ENCODE measurements at places on chromosomes 1 and 21. TPM values are rescaled to one million over a fixed set of nuclear protein-coding genes. Genes with fewer than 3 reads are reported as not detected.

- DNase-seq = no peak
These were observed 44.6 kb downstream of the RASSF5 start for GRCh38 chr1:206551986-206552326.

GRCh38 chr1:17045150-17045549 is 8.7 kb downstream of the SDHB start:
- no peak for DNase-seq

DNA sequence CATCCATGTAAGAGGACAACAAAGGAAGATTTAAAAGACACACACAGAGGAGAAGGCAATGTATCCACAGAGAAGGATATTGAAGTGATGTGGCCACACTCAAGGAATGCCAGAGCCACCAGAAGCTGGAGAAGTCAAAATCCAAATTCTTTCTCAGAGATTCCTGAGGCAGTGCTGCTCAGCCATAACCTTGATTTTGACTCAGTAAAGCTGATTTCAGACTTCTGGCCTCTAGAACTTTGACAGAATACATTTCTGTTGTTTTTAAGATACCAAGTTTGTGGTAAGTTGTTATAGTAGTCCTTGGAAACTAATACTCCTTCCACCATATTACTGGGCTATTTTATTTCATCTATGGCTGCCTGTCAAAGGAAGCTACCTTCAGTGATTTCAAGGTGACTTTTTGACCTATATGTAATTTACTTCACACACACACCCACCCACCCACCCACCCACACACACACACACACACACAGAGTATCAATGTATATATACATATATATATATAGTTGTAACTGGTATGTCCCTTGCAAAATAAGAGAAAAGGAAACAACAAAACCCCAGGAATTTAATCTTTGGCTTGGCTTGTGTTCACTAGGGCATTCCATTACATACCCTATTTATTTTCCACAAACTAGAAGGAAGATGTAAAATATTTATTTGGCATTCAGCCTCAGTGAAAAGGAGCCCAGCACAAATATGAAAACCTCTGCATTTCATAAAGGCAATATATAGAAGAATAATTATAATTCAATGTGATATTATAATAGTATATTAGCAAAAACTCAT is 142.1 kb upstream of the PTGFR start:
- no peak for DNase-seq

DNA sequence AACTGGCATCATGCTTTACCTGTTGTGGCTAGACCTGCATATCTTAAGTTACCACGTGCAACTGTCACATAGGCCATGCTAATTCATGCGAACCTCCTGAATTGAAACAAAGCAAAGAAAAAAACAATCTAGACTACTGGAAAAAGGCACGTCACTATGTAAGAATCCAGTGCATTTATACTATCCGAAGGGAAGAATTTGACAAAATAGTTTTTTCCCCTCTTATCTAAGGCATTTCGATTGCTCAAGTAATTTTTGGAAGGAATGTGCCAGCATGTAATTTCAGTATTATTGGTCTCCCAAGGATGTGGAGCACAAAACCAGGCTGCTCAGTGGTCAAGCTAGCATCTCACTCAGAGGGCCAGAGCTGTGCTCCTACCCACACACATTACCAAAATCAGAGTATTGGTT is 31.5 kb upstream of the C1orf198 start:
- no peak for DNase-seq

GRCh38 chr1:22332795-22333499 is 118.7 kb upstream of the ZBTB40 start:
- peak; percentile 11 for DNase-seq

DNA sequence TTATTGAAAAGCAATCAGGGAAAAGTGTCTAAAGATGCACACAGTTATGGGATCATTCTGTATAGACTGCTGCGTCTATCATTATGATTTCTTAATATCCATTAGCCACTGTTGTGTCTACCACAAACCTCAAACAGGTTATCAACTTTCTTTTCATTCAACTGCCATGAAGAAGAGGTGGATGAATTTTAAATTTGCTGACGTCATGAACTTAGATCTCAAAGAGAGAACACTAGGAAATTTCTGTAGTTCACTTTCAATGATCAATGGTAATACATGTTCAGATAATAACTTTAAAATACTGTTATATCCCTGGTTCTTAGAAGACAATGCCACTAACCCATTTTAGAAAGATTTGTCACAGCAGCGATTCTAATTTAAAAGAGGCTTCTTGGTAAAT is 6.7 kb downstream of the PLA2G4A start:
- DNase-seq = no peak

GRCh38 chr1:5200006-5200405 is 545.6 kb downstream of the AJAP1 start:
- DNase-seq = no peak

GRCh38 chr1:202572867-202573266 is 137.4 kb downstream of the SYT2 start:
- no peak for DNase-seq

- no peak for DNase-seq
These were observed 78.7 kb upstream of the ATP1B1 start for GRCh38 chr1:169027607-169028320.

DNA sequence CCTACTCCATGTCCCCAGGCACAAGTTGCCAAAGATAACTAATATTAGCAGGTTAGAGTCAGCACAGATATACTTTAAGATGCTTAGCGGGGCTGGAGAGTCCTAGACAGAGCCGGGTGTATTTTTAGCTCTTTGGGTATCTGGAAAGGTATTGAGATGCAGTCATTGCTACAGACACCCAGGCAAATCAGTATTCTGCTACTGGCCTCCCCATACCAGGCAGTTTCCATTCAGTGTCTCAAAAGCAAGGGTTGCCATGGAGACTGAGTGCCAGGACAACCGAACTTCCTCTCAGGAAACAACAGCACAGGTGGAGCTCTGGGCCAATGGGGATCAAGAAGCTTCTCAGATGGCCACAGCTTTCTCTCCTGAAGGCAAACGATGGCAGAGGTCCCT is 45.3 kb downstream of the KCNC4 start:
- DNase-seq = no peak

DNA sequence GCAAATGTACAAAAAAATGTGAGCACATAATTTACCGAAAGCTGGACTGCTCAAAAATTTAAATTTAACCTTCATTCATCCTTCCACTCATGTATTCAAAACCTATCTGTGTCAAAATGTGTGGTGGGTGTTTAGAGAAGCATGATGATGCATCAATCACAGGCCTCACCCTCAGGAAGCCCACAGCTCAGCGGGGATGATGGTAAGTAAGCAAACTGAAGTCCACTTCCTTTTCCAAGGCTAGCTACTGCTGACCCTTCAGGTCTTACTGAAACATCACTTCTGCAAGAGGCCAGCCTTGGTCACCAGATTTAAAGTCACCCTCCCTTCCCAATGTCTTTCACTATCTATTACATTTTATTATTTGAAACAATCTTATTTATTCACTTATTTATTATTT is 254.5 kb downstream of the DNM3 start:
- no peak for DNase-seq

- DNase-seq = no peak
These were observed 111.1 kb downstream of the CLIC6 start for GRCh38 chr21:34779860-34780259.

GRCh38 chr1:202498542-202498941 is 150.0 kb downstream of the PPP1R12B start:
- peak; percentile 28 for DNase-seq

DNA sequence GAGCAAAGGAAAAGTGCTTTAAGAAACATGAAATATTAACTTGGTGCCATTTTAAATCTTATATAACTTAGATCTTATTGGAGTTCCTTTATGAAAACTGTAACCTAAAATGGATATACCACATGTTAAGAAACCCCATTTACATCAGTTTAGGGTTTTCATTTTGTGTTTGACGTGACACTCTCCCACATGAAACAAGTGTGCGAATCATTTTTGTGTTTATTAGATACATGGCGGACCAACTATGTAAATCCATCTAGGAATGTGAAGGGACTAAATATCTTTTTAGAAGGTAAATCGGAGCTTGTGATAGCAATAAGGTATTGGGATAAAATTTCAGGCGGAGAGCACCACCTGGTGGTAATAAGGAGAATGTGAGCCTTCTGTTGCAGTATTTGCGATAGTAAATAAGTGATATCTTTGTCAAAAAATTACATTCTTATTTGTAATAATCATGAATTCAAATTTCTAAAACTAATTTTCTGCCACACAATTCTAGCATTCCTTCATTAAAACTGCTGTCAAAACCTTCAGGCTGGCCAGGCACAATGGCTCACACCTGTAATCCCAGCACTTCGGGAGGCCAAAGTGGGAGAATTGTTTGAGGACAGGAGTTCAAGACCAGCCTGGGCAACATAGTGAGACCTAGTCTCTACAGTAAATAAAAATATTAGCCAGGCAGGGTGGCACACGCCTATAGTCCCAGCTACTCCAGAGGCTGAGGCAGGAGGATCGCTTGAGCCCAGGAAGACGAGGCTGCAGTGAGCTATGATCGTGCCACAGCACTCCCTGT is 31.3 kb downstream of the SMAP2 start:
- DNase-seq = peak; percentile 60

DNA sequence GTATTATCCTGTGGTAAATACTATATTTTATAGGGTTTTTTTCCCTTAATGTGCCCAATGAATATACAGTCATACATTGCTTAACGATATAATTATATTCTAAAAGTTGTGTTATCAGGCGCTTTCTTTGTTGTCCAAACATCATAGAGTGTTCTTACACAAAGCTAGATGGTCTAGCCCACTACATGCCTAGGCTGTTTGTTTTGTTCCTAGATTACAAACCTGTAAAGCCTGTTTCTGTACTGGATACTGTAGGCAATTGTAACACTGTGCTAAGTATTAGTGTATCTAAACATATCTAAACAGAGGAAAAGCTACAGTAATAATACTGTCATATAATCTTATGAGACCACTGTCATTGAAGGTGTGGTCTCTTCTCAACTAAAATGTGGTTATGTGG is 242.6 kb upstream of the C1orf105 start:
- DNase-seq = no peak

DNA sequence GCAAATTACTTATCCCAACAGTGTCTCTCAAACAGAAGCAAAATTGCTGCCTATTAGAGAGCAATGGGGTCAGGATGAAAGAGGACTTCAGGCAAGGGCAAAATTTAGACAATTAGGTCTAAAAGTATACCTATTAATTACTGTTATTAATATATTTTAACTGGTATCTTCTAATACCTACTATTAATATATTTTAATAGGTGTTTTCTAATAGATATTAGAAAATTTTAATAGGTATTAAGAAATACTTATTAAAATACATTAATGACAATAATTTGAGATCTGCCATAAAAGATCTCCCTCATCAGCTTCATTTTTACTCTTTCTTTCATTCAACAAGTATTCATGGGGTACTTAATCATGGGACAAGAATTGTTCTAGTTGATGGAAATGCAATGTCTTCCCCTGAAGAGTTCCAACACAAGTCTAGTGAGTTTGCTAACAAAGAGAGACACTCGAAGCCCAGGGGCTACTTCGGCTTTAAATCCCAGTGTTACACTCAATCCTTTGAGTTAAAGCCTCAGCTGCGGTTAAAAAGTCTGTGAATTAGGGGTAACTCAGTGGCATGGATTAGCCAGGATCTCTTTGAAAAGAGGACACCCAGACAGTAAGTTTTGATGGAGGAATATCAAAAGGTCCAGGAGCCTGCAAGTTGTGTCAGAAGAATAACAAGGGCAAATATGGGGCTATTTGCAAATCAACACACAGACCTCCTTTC is 44.1 kb downstream of the STYXL2 start:
- no peak for DNase-seq

GRCh38 chr1:99017655-99018054 is 13.0 kb upstream of the PLPPR5 start:
- DNase-seq = no peak

- DNase-seq = no peak
These were observed 6.7 kb downstream of the ADIPOR1 start for GRCh38 chr1:202951437-202951836.

- no peak for DNase-seq
These were observed 37.6 kb upstream of the SAMSN1 start for GRCh38 chr21:14583629-14584255.

- no peak for DNase-seq
These were observed 38.5 kb downstream of the MRPL37 start for GRCh38 chr1:54238353-54239034.

GRCh38 chr1:27406362-27406680 is 13.9 kb downstream of the GPR3 start:
- no peak for DNase-seq

- DNase-seq = peak; percentile 47
These were observed 40.2 kb downstream of the APP start for GRCh38 chr21:26130249-26130881.

DNA sequence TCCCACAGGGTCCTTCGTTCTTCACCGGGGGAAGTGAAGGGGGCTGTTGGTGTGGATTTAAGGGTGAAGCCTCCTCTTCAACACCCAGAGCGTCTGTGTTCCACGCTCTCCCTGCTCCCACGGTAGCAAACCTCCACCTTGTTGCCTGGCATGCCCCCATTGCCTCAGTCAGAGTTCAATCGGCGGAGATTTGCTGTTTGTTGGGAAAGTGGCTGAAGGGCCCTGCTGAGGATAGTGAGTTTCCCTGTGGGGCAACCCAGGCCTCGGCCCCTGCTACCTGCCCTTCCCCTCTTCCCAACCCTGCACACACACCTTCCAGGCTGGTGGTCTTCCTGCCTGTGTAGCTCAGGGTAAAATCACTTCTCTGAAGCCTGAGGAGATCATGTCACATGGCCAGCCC is 60.5 kb downstream of the TOR1AIP2 start:
- DNase-seq = no peak

DNA sequence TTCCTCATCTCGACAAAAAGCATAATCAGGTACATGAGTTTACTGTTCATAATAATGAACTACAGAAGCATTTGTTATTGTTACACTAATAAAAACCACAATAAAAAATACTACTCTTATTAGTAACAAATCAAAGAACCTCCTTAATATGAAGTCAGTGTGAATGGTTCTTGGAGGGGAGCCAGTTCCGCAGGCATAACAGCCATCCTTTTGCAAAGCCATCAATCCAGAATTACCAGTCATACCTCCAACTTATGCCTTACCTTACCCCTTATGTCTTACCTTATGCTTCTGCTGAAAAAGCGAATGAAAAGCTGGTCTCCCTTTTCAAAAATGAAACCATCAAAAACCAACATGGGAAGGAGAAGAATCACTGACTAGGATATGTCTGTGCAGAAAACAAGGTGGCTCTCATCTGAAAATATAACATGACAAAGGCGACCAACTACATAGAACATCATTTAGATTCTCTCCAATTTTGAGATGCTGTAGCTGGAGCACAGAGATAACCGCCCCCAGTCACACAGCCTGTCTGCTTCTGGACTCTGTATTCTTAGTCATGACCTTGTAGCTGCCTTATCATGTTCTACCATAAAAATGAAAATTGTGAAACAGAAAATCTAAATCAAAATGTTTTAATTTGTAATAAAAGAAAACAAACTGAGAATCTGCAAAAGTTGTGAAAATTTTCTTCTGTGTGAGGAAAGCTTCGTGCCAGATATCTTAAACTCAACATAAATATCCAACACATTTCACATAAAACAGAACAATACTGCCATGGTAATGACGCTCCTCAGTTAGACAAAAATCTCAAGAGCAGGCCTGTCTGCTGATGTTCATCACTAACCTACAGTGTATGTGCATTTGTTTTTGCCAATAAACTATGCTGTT is 438.2 kb downstream of the SMYD3 start:
- DNase-seq = no peak

- DNase-seq = no peak
These were observed 41.9 kb downstream of the LMO4 start for GRCh38 chr1:87370544-87370943.

The CD5L gene
- total RNA-seq = 0.12 TPM

The TNFAIP8L2 gene
- not detected for total RNA-seq

The WLS gene
- 77.6 TPM for total RNA-seq

The PTGFRN gene
- 76.1 TPM for total RNA-seq

The C1QB gene
- total RNA-seq = not detected

The SV2A gene
- total RNA-seq = 11.4 TPM
